ENCODE measurements at places on chromosomes 7 and 10.
A peak's percentile ranks its signal among the peaks of the same experiment; 100 is the strongest.

GRCh38 chr7:155739538-155740143 lies 72.6 kb downstream of the SHH start:
- DNase-seq = no peak
- H3K27me3 ChIP-seq = no peaks in the 10 kb centered on the region
- H3K4me1 ChIP-seq = peaks cover 4% of the 10 kb centered on the region
- no peak overlapping the region for H3K27ac ChIP-seq

DNA sequence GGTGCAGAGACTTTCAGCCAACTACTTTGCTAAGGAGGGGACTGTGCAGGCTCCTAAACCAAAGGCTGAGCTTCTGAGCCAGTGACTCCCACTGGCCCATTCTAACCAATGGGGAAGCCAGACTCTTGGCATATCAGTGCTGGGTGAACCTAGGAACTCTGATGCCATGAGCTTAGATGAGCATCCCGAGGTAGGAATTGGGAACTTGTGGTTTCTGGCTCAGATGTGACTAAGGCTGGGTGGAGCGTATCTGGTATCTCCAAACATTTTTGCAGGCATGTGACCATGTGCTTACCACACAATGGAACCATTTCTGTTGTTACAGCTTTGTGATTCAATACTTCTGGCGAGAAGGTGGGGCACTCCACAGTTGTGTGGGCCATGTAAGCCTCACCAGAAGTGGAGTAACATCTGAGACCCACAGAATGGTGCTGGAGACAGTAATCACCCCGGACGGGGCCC lies 2.5 kb upstream of the AVPI1 start:
- DNase-seq = no peak
- peaks cover 26% of the 10 kb centered on the region for H3K4me1 ChIP-seq
- no peaks in the 10 kb centered on the region for H3K27me3 ChIP-seq
- peak overlapping the region; percentile 91 for H3K27ac ChIP-seq
- no peak overlapping the region for H3K4me3 ChIP-seq

DNA sequence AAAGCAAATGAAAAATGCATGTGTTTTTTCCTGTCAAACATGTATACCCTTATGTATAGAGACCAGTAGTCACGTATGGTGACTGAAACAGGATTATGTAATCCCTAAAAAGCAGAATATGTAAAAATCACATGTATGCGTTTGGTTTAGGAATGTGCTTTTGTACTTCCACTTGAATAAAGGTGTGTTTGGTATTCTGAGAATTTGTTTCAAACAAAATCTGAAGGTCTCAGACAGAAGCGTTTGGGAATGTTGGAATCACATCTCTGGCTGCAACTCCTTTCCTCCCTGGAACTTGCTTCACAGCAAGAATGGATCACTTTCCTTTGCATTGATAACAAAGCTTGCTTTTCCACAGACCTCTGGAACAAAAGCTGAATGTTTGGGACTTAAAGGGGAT lies 17.8 kb downstream of the ZNF655 start:
- H3K36me3 ChIP-seq = no peaks in the 10 kb centered on the region
- H3K27ac ChIP-seq = no peak overlapping the region
- DNase-seq = no peak

DNA sequence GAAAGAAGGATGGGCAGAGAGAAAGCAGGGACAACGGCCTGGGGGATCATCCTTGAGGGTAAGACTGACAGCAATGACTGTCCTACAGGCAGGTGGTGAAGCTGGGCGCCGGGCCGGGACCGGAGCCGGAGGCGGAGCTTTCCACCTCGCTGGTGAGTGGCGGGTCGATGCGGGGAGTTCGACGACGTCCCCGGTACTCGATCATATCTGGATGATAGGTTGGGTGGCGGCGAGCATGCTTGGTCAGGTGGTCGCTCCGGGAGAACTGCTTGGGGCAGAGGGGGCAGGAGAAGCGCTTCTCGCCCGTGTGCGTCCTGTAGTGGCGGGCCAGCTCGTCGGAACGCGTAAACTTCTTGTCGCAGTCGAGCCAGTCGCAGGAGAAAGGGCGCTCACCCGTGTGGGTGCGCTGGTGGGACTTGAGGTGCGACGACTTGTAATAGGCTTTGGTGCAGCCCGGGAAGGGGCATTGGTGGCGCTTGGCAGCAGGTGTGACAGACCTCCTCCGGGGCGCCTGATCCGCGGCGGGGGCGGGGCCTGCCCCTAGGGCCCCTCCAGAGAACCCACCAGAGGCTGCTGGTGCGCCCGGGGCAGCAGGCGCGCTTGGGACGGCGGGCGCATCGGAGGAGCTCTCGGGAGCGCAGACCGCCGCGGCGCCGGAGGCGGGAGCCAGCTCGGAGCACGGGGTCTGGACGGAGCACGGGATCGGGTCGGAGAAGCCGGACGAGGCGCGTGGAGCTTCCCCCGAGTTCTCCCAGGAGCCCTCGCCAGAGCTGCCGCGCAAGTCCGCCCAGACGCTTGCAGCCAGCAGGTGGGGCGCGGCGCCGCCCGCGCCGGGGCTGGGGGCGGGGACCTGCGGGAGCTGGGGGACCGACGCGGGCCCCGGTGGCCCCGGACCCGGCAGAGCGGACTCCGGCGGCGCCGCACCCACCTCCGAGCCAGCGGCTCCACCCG lies 752 bp downstream of the KLF14 start:
- DNase-seq = peak; percentile 41
- no peaks in the 10 kb centered on the region for H3K36me3 ChIP-seq
- peak overlapping the region; percentile 49 for H3K4me3 ChIP-seq
- peak overlapping the region; percentile 46 for H3K27ac ChIP-seq
- peaks cover 98% of the 10 kb centered on the region for H3K27me3 ChIP-seq

GRCh38 chr7:50953820-50954219 lies 171.1 kb upstream of the GRB10 start:
- no peak for DNase-seq
- no peaks in the 10 kb centered on the region for H3K27me3 ChIP-seq
- peaks cover 4% of the 10 kb centered on the region for H3K4me1 ChIP-seq
- no peak overlapping the region for H3K4me3 ChIP-seq
- no peak overlapping the region for H3K27ac ChIP-seq
- no peaks in the 10 kb centered on the region for H3K36me3 ChIP-seq

- H3K4me1 ChIP-seq = no peaks in the 10 kb centered on the region
- no peak overlapping the region for H3K27ac ChIP-seq
- DNase-seq = no peak
- H3K27me3 ChIP-seq = peaks cover 84% of the 10 kb centered on the region
- no peaks in the 10 kb centered on the region for H3K36me3 ChIP-seq
Measured at GRCh38 chr7:1672851-1673486, 2.9 kb downstream of the ELFN1 start.

DNA sequence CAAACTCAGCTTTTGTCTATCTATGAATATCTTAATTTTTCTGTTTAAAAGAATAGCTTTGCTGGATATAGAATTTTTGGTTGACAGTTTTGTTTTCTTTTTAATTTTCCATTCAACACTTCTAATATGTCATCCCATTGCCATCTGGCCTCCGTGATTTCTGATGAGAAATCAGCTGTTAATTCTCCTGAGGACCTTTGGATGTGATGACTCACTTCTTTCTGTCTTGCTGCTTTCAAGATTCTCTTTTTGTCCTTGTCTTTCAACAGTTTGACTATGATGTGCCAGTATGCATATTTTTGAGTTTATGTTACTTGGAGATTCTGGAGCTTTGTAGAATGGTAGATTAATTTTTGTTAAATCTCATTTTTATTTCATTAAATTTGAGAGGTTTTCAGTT lies 38.4 kb downstream of the ZNF518A start:
- no peaks in the 10 kb centered on the region for H3K4me1 ChIP-seq
- no peaks in the 10 kb centered on the region for H3K27me3 ChIP-seq
- H3K4me3 ChIP-seq = no peak overlapping the region
- no peak overlapping the region for H3K27ac ChIP-seq

- no peaks in the 10 kb centered on the region for H3K27me3 ChIP-seq
- H3K4me3 ChIP-seq = no peak overlapping the region
- no peak overlapping the region for H3K27ac ChIP-seq
- H3K36me3 ChIP-seq = no peaks in the 10 kb centered on the region
- no peaks in the 10 kb centered on the region for H3K4me1 ChIP-seq
Measured at GRCh38 chr10:93160829-93161228, 87.1 kb downstream of the CYP26A1 start.

GRCh38 chr7:39589323-39590111 lies 23.3 kb downstream of the YAE1 start:
- no peak overlapping the region for H3K4me3 ChIP-seq
- no peaks in the 10 kb centered on the region for H3K27me3 ChIP-seq
- no peak overlapping the region for H3K27ac ChIP-seq
- no peaks in the 10 kb centered on the region for H3K4me1 ChIP-seq
- H3K36me3 ChIP-seq = no peaks in the 10 kb centered on the region

DNA sequence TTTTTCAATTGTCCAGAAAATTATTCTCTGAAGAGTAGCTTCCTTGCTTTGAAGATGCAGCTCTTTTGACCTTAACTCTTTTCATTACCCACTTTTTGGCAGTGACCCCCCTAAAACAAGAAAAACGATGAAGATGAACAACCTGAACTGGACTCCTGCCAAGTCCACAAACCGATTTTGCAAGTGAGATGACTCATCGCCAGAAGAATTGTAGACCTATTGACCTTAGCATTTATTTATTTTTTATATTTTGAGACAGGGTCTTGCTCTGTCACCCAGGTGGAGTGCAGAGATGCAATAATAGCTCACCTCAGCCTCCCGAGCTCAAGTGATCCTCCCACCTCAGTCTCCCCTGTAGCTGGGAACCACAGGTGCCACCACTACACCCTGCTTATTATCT lies 859.2 kb downstream of the GATA3 start:
- no peaks in the 10 kb centered on the region for H3K4me1 ChIP-seq
- no peaks in the 10 kb centered on the region for H3K27me3 ChIP-seq
- no peaks in the 10 kb centered on the region for H3K36me3 ChIP-seq
- no peak overlapping the region for H3K27ac ChIP-seq
- DNase-seq = no peak

GRCh38 chr10:100327007-100327717 lies 2.9 kb downstream of the PKD2L1 start:
- H3K36me3 ChIP-seq = no peaks in the 10 kb centered on the region
- no peak overlapping the region for H3K27ac ChIP-seq
- peak; percentile 23 for DNase-seq
- H3K27me3 ChIP-seq = peaks cover 44% of the 10 kb centered on the region

DNA sequence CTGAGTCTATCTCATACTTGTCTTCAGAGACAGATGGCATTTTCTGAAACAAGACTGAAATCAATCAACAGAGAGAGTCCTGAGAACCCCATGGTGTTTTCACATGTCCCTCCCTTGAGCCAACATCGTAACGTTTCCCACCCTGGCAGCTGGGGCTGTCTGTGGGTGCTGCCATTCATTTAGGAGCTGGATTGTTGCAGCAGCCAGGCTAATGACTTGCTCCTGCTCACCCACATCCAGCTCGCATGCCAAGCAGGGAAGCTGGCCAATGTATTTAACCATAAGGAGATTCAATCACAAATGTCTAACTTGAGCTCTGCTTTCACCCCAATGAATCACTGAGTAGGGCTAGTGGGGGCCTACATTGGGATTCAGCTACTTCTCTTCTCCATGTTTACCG lies 146.1 kb downstream of the ADRA2A start:
- H3K27ac ChIP-seq = no peak overlapping the region
- DNase-seq = no peak
- H3K36me3 ChIP-seq = no peaks in the 10 kb centered on the region

DNA sequence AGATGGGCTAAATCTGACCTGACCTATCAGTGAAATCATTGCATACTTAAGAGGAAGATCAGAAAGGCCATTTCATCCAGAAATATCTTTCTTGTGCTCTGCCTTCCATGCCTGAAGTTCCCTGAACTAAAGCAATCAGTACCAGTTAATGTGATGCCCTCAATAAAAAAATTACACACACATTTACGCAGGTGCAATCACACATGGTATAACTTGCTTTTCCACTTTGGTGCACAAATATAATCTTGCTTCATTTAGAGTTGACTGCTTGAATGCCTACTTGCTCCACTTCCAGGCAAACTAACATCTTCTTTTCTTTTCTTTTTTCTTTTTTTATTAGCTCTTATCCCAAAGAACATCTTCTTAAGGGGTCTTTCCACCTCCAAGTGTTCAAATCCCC lies 58.3 kb upstream of the KIF5B start:
- no peak overlapping the region for H3K27ac ChIP-seq
- H3K36me3 ChIP-seq = no peaks in the 10 kb centered on the region
- no peaks in the 10 kb centered on the region for H3K4me1 ChIP-seq
- H3K4me3 ChIP-seq = no peak overlapping the region

DNA sequence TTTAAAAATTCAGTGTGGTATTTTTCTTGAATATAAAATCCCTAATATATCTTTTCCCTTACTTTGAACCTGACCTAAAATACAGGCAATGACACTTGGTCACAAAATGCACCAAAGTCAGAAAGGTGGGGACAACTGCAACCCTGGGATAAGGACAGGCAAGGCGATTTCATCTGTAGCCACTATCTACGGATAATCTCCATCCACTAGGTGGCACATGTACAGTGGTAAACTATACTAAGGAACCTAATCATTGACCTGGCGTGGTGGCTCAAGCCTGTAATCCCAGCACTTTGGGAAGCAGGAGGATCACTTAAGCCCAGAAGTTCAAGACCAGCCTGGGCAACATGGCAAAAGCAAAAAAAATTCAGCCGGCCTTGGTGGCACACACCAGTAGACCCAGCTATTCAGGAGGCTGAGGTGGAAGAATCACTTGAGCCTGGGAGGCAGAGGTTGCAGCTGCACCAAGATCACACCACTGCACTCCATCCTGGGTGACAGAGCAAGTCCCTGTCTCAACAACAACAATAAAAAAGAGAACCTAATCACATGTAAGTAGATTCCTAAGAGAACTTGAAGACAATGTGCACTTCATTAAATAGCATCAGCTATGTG lies 98.9 kb downstream of the KMT2C start:
- H3K27me3 ChIP-seq = no peaks in the 10 kb centered on the region
- no peak overlapping the region for H3K27ac ChIP-seq
- H3K36me3 ChIP-seq = no peaks in the 10 kb centered on the region

DNA sequence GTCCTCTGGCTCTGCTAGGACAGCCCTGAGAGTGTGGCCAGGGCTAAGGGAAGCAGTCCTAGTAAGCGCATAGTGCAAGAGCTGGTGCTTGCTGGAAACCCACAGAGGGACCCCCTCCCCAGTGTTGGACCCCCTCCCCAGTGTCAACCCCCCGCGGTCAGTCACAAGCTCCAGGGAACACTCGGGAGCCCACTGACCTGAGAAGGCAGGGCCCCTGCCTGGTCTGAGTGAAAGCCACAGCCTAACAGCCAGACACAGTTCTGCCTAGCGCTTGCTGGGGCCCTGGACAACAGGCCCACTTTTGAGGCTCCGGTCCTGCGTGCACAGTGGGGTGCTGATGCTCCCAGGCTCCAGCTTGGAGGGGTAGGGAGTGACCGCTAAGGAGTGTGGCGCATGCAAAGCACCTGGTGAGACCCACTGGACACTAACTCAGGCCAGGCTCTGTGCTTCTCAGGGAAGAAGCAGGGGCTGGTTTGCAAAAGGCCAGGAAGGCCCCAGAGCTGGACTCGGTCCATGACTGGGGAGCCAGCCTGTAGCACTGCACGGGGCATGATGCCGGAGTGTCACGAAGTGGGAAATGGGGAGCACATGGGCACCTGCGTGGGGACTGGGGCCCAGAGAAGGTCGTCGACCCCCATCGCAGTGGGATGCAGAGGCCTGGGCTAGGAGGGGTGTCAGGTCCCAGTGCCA lies 175.8 kb upstream of the PPP2R2D start:
- H3K4me3 ChIP-seq = no peak overlapping the region
- H3K27me3 ChIP-seq = no peaks in the 10 kb centered on the region
- no peak overlapping the region for H3K27ac ChIP-seq

- no peak overlapping the region for H3K27ac ChIP-seq
- no peaks in the 10 kb centered on the region for H3K36me3 ChIP-seq
- peak; percentile 66 for DNase-seq
- peaks cover 14% of the 10 kb centered on the region for H3K4me1 ChIP-seq
Measured at GRCh38 chr10:98309366-98310355, 41.7 kb upstream of the LOXL4 start.

Data from transverse colon (tissue), 4 donors.